T-cell (primary cell): ENCODE measurements at places on chromosomes 2 and 18. TPM values are rescaled to one million over a fixed set of nuclear protein-coding genes. Genes with fewer than 3 reads are reported as not detected.

The ARHGEF33 gene
- 0.16 TPM for total RNA-seq

The NPHP1 gene
- 0.70 TPM for total RNA-seq

DNA sequence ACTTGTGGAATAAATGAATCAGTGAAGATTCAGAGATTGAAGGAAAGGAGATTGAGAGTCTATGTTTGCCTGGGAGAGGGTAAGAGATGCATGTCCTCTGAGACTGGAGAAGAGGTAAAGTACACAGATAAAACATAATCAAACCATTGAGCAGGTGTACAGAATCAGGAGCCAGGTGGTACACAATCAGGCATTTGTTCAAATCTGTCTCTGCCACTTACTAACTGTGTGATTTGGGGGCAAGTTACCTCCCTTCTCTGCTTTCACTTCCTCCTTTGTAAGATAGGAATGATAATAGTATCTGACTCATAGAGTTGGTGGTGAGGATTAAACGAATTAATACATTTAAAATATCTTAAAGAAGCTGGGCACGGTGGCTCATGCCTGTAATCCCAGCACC lies 94.0 kb downstream of the CDK15 start:
- no peak for DNase-seq

The MAP2 gene
- 0.86 TPM for total RNA-seq

DNA sequence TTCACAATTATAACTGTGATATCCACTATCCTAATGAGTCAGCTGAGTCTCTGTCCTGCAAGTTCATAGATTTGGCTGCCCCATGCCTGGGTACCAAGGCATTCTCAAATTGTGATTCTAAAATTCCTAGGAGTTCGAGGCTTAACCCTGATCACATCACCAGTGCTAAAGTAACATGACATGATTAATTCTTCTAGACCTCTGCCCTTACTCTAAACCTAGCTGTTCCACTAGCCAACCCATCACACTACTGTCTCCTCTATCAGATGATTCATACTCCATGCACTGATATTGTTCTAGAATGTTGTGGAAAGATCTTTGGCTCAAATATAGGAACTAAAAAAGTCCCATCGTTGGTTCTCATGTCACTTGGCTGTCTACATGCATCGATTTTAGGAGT lies 487.6 kb downstream of the PIK3C3 start:
- DNase-seq, result no peak

The TMEM17 gene
- 0.15 TPM for total RNA-seq

The PLGLB2 gene
- total RNA-seq, result 1.7 TPM

The LRRTM4 gene
- not detected for total RNA-seq

- DNase-seq, result no peak
These were observed 310.8 kb upstream of the STON1 start for GRCh38 chr2:48219234-48219554.

GRCh38 chr2:233409286-233409991 lies 55.1 kb downstream of the DGKD start:
- DNase-seq, result no peak

GRCh38 chr2:39243469-39244123 lies at the start of gene CDKL4:
Gene CDKL4, minus strand, starts transcription at chr2:39243970.
- DNase-seq, result peak; percentile 64

The C2orf80 gene
- not detected for total RNA-seq

DNA sequence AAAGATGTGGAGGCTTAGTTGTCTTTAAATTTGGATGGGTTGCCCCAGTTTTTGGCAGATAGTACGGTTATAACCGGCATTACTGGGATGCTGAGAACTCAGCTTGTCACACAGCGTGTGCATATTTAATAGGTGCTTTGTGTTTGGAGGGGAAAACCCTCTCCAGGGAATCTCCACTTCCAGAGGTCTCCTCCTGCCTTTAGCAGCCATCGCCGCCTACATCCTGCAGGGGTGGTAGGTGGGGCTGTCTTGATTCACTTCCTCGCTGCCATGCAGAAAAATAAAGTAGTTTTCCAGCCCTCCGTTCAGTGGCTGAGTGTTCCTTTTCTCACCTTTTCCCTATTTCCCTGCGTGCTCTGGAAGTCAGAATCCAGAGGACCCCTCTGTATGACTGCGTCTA lies 76.4 kb downstream of the ITGB1BP1 start:
- no peak for DNase-seq

DNA sequence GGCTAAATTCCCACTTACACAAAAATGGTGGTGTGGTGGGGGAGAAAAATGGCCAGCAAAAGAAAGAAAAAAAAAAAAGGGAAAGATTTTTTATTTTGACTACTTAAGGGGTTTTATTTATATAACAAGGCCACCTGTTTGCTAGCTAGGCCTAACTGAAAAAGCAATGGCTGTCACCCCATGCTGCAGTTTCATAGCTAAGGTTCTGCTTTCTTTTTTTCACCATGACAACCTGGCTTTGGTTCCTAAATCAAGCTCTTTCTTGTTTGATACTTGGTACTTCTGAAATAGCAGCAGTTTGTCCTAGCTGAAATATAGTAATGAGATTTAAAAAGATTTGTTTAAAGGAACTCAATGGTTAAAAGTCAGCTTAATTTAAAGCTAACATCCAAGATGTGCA lies 433.2 kb upstream of the MEX3C start:
- no peak for DNase-seq

GRCh38 chr2:151056870-151057269 lies 204.8 kb downstream of the RBM43 start:
- no peak for DNase-seq

The MSH6 gene
- total RNA-seq, result 33.2 TPM

- no peak for DNase-seq
These were observed 10.7 kb upstream of the IAH1 start for GRCh38 chr2:9463698-9464034.

DNA sequence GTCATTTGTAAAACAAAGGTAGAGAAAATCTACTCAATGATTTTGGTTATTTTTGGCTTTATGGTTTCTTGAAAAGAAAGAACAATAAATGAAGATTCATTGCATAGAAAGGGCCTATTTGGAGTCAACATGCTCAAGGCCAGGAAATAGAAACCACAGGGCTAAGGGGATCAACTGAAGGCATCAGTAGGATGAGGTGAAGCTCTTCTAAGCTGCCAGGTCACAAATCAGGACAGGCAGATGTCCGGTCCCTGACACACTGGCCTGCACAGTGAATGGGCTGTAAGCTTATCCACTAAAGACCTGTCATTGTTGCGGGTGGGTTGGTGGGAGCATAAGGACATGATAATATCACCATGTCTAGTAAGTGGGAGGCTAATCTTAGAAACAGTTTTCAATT lies 31.6 kb upstream of the RNF138 start:
- no peak for DNase-seq

DNA sequence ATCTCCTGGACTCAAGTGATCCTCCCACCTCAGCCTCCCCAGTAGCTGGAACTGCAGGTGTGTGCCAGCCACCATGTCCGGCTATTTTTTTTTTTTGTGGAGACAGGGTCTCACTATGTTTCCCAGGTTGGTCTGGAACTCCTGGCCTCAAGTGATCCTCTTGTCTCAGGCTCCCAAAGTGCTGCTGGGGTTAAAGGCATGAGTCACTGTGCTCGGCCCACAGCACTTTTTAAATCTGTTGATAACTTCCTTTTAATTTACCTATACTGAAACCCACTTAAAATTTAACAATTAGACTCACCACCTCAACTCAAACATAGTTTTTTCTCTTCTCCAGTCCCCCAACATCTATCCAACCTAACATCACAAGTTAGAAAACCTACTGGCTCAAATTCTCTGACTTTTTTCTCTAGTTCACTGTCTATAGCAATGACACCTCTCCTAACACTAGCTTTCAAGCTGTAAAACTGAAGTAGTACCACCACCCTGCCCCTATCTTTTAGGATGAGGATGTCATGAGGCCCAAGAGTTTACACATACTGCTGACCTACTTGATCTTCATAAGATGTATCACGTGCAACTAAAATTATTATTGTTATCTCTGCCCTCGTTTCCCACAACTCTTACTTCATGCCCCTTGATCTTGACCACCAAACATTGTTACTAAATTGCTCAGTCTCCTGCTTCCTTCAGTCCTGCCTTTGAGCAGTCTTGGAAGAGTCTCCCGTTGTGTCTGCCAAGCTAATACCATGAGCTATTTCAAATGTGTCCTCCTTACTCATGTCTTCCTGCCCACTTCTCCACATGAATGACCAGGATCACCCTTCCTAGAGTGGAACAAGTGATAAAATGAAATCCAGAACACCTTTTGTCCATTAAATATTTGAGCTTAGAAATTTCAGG lies 142.3 kb upstream of the ZFP36L2 start:
- DNase-seq, result no peak

The GPATCH11 gene
- 6.7 TPM for total RNA-seq

DNA sequence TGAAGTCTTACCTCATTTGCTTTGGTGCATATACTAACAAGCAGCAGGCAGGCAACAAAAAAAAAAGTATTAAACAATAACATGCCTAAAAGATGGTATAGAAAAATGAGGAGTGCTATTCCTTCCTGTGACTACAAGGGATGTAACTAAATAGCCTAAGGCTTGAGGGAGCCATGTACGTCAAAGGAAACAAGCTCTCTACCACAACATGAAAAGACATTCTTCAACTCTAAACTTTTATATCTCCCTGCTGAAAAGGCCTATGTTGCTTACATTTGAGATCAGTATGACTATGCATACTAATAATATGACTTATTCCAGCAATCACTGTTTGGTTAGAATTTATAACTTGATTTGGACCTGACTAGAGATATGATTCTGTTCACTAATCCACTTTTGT lies 347.9 kb downstream of the ADCYAP1 start:
- DNase-seq, result no peak

The CRYBA2 gene
- not detected for total RNA-seq

The ORMDL1 gene
- 139 TPM for total RNA-seq

The ALPP gene
- total RNA-seq, result not detected

The COL6A3 gene
- total RNA-seq, result 2.9 TPM

DNA sequence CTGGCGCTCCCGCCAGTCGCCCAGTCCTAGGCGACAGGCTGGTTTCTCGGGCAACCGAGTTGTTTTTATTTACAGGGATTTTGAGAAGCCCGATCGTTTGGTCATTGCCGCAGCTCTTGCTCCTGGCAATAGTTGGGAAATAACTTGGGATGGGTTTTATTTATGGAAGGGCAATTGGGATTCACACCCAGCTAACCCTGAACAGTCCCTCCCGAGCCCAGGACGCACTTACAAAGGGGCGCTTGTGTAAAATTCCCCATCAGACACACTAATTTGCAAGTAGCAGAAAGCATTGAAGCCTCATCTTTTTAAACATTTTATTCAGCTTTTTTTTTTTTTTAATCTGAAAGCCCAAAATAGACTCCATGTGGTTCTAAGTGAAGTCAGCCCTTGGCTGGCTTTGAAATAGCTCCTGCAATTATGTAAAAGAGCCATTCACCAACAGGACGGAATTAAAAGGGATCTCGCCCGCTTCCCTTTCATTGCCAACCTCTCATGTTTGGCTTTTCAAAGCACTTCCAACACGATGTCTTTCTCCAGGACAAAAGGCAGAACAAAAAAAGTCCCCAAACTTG lies 3.6 kb upstream of the GBX2 start:
- DNase-seq, result no peak

GRCh38 chr2:217981971-217982370 lies 20.8 kb downstream of the TNS1 start:
- DNase-seq, result no peak

The LOXHD1 gene
- 0.07 TPM for total RNA-seq

DNA sequence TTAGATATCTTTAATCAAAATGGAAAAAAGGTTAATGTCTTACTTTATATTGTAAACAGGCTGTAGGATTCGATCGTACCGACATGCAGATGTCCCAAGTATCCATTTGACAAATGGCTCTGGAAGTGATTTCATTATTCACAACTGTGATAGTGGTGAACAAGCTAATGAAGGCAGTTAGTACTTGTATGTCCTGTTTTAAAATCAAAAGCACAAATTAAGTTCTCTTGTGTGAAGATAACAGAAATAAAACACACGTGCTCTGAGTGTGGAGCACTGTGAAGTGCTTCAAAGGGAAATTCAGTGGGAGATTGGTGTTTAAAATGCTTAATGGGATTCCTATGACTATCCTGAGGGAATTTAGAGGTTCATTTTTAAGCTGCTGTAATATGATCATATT lies 8.6 kb upstream of the LRP1B start:
- DNase-seq, result no peak

DNA sequence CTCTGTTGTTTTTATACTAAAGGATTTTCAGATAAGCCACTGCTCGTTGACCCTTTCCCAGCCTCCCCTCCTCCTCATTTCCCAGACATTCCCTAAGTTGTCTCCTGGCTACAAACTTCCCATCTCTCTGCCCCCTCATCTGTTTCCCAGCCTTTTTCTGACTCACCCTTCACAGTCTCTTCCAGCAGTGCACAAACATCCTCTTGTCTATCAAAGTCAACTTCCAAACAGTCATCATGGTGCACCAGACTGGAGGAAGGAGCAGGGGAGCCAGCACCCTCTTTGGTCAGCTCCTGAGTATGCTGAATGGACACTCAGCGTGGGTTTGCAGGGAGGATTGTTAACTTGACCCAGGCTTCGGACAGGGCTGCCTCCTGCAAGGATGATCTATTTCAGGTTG lies 26.6 kb upstream of the SPRED2 start:
- no peak for DNase-seq

The FAM136A gene
- 34.5 TPM for total RNA-seq

- DNase-seq, result no peak
These were observed 19.6 kb upstream of the GREB1 start for GRCh38 chr2:11514081-11514730.

GRCh38 chr2:130915595-130916437 lies 79.1 kb downstream of the ARHGEF4 start:
- no peak for DNase-seq

The MARCO gene
- total RNA-seq, result 0.67 TPM

DNA sequence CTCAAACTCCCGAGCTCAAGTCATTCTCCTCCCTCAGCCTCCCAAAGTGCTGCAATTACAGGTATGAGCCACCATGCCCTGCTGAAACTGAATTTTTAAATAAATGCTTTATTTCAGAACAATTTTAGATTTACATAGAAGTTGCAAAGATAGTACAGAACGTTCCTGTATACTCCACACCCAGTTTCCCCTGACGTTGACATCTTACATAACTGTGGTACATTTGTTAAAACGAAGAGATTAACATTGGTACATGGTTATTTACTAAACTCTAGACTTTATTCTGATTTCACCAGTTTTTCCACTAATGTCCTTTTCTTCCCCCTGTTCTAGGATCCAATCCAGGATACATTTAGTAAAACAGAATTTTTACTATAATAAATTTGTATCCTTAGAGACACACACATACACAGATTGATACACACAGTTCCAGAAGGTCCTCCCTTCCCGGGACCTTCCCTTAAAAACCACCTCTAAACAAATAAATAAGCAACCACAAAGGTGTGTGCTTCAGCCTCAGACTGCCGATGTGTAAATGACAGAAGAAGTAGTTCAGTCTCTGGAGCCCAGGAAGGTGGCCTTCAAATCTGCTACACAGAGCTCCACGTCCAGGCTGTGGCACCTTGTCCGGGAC lies 6.9 kb downstream of the NEU2 start:
- no peak for DNase-seq

The FHL2 gene
- 1.1 TPM for total RNA-seq

The SMIM21 gene
- not detected for total RNA-seq

GRCh38 chr18:30903566-30903965 lies 139.0 kb downstream of the DSC3 start:
- DNase-seq, result no peak
